M059J (cell line): ENCODE measurements at places on chromosomes 3 and 15. TPM values are rescaled to one million over a fixed set of nuclear protein-coding genes. Genes with fewer than 3 reads are reported as not detected.

DNA sequence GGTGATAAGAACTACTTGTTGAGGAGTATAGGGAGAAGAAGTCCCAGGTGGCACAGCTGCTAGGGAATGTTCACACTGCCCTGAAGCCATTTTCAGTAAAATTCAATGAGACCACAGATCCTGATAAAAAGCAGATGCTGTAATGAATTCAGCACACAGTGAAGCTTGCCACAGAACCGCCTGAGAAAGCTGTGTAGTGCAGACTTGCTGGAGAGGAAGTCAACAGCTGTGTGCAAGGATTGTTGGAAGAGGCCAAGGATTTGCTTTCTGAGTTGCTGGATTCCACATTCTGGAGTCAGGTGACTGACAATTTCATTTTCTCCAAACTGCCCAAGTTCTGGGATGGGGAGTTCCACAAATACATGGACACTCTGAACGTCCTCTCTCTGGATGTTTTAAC, 70.9 kb downstream of the ANP32A start:
- peak; percentile 12 for DNase-seq

DNA sequence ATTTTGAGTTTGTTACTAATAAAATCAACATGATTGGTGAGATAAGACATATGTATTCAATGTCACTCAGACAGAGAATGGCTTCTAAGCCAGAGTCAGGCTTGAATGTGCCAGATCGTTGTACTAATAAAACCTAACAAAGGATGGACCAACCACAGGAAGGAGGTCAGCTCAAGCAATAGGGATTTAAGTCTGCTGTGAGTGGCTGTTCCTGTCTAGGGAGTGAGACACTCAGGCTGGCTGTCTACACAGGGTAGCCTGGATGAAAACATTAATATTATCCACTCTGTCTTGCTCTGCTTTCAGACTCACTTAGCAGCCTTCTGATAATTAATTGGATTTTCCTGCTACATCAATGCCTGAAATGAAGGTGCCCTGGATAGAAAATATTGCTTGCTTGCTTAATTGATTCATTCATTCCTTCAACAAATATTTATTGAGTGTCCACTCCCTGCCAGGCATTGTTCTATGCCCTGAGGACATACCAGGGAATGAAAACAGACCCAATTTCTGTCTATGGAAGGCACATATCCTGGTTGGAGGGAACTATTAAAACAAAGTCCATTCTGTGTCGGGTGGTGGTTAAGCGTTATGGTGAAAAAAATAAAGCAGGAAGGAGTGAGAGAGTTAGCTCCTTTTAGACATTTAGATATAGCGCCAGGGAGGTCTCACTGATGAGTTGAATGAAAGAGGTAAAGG, 239.4 kb downstream of the CHST2 start:
- no peak for DNase-seq

DNA sequence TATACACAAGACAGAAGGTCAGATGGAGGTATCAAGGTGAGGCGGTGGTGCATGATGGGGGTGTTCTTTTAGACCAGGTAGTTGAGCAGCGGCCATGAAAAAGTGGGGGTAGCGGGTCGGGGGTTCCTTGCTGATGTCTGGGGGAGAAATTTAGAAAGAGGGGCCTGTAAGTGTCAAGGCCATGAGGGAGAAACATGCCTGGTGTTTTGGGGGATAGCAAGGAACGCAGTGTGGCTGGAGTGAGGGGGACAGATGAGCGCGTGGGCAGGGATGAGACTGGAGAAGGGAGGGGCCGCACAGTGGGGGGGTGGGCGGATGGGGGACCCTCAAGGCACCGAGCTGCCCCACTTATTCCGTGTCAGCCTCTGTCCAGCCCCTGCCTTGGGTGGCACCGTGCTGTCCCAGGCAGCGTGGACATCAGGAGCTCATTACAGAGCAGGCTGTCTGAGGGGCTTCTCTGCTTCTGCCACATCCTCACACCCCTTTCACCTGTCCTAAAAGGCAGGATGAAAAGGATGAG, 143.3 kb downstream of the SMAD6 start:
- no peak for DNase-seq

GRCh38 chr15:92033314-92033713, 179.8 kb downstream of the SLCO3A1 start:
- DNase-seq, result no peak

The UPK1B gene
- 0.12 TPM in 1 of 2 replicates, not detected in the other for total RNA-seq

The ARNT2 gene
- total RNA-seq, result 2.2 and 3.1 TPM in 2 replicates

The STRA6 gene
- 1.5 and 3.5 TPM in 2 replicates for total RNA-seq

DNA sequence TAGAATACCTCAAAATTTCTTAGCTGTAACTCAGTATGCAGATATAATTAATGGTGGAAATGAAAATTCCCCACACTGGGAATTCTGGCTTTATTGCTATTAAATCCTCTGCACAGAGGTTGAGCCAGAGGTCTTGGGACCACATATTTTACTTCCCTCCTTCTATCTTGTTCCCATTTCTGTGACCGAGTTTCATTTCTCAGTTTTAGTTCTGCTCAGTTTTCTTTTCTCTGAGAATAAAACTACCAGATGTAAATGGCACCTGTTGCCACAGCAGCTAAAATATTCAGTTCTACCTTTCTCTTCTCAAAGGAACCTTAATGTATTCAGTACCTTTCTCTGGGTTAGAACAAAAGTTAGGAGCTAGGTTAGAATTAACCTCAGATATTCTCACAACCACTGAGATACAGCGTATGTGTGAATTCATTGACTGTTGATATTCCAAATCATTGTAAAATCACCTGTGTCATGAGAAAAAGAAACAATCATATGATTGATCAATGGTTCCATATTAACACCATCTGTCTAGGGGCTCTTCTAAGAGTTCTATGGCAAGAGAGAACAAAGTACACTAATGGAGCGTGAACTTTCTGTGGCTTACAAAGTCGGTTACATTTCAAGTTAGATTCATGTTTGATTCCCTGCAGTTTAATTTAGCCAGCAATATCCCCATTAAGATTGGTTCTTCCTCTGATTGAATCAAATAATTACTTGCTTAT, 374.1 kb downstream of the EFHB start:
- DNase-seq, result no peak

- DNase-seq, result no peak
Measured at GRCh38 chr3:11924518-11924917, 77.8 kb upstream of the TAMM41 start.

GRCh38 chr3:155863072-155863784, 7.2 kb upstream of the GMPS start:
- DNase-seq, result no peak

DNA sequence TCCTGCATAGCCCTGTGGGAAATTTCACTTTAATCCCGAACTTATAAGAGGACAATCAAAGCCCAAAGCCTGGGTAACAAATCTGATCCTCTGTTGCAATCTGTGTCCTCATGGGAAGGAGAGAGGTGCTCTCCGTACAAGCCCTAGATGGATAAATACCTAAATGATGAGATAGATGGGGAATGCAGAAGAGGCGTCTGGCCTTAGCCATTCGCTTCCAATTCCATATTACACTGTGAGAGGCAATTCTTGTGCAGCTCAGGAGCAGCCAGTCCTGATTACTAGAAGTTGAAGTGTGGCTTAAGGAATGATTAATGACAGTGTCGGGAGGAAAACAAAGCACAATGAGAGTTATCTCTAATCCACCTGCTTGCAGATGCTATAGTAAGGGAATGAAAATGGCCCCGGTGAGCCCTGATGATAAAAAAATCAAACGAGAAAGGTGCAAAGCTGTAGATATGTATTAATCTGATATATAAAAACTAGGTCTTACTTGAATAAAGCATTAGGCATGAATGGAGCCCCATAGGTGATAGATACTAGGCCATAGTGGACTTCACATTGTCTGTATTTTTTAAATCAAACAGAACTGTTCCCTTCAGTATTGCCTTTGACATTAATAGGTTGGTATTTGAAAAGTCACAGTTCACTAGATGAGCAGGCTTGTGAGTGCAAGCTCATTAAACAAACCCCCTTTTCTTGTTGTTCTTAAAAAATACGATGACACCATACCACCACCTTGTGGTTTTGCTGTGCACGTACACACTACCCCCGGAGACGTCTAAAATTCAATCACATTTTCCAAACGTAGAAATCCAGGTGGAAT, 54.2 kb upstream of the TMCO5A start:
- DNase-seq, result peak; percentile 36
